Suppressor macrophage treated with lipopolysaccharide for 4 hours (primary cell): ENCODE measurements at places on chromosomes 12 and 14.

- DNase-seq = no peak
These were observed 408.7 kb downstream of the APAF1 start for GRCh38 chr12:99053616-99054362.

DNA sequence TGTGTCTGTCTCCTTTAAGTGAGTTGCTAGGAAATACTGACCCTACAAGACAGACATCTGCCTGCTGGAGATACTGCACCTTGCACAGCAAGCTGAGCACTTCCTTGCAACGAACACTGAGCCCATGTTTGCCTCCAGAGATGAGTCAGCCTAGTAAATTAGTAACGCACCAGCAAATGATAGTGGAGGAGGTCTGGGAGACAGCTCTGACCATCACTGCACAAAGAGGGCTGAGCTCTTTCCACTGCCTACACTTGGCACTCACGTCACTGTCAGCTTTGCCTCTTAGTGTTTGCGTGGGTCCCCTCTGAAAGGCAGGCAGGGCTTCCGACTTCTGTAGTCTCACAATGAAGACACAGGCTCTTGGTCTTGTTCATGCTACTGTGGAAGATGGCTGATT lies 109.0 kb downstream of the APAF1 start:
- no peak for DNase-seq

DNA sequence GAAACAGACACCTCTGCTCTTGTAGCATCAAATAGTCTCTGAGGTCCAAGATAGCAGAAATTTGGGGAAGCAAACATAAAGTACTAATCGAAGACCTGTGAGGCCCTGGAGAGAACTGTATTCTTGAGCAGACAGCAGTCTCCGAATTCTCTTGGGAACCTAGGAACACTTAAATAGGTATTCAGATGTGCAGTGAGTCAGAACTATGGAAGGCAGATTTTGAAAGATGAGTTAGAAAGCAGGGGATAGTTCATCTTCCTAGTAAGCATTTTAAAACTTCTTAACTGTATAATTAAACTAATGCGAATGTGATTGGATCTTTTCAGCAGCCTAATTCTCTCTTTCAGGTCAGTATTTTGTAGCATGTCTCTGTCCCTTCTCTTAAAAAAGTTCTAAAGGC lies 30.6 kb downstream of the NAA30 start:
- DNase-seq = no peak

DNA sequence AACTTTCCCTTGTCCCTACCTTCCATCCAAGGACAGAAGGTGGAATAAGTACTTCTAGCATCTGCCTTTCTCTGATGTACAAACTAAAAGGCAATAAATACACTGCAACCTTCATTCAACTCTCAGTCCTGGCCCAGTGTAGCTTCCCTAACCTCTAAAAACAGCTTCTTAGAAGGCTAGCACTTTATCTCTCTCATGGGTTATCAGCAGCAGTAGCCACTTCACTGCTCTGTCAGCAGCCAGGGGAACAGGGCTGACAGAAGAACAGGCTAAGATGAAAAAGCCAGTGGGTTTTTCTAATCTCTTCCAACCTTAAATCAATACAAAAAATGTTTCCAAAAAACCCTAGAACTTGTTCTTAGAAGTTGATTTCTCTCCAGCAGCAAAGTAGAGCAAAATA lies 13.2 kb downstream of the BAZ2A start:
- DNase-seq = no peak

GRCh38 chr12:8081251-8081920 lies 688 bp upstream of the NECAP1 start:
- DNase-seq = peak; percentile 28

GRCh38 chr14:91303091-91303923 lies 58.8 kb upstream of the GPR68 start:
- no peak for DNase-seq

GRCh38 chr14:97329701-97330100 lies 532.5 kb downstream of the VRK1 start:
- DNase-seq = no peak

GRCh38 chr12:117603316-117604113 lies 242.1 kb upstream of the NOS1 start:
- no peak for DNase-seq
